ENCODE measurements at places on chromosomes 13 and 19. TPM values are rescaled to one million over a fixed set of nuclear protein-coding genes. Genes with fewer than 3 reads are reported as not detected.

SPTBN4 gene
- 0.82 TPM for total RNA-seq

C3 gene
- total RNA-seq = 3,831 TPM

JUNB gene
- total RNA-seq = 128 TPM

ARL11 gene
- total RNA-seq = 1.6 TPM

CYP4F3 gene
- 2.2 TPM for total RNA-seq

PODNL1 gene
- total RNA-seq = 3.0 TPM

WDR87 gene
- total RNA-seq = not detected

GRCh38 chr13:54709546-54709945, 1680.9 kb downstream of the OLFM4 start:
- no peak for DNase-seq
- H3K4me3 ChIP-seq = no peak overlapping the region
- H3K36me3 ChIP-seq = no peaks in the 10 kb centered on the region
- no peaks in the 10 kb centered on the region for H3K4me1 ChIP-seq

- H3K27ac ChIP-seq = no peak overlapping the region
- H3K27me3 ChIP-seq = no peaks in the 10 kb centered on the region
- no peaks in the 10 kb centered on the region for H3K36me3 ChIP-seq
- no peak overlapping the region for H3K4me3 ChIP-seq
- H3K4me1 ChIP-seq = no peaks in the 10 kb centered on the region
Measured at GRCh38 chr13:78133511-78133910, 214.9 kb upstream of the EDNRB start.

DNA sequence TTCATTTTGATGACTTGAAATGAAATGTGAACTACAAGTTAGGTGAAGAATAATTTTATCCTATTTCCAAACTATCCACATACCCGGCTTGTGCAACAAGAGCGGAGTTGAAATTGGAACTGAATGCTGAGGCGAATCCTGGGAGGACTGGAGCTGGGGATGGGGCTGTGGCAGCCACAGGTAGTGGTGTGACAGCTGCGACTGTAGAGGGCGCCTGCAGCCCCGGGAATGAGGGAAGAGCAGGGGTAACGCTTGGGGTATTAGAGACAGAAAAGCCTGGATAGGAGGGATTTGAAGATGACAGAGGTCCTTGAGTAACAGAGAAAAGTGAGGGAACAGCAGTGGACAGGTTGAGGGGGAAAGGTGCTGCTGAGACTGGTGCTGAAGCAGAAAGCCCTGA, 22.0 kb upstream of the STOML3 start:
- no peaks in the 10 kb centered on the region for H3K4me1 ChIP-seq
- DNase-seq = no peak
- no peaks in the 10 kb centered on the region for H3K27me3 ChIP-seq
- H3K4me3 ChIP-seq = no peak overlapping the region

DNA sequence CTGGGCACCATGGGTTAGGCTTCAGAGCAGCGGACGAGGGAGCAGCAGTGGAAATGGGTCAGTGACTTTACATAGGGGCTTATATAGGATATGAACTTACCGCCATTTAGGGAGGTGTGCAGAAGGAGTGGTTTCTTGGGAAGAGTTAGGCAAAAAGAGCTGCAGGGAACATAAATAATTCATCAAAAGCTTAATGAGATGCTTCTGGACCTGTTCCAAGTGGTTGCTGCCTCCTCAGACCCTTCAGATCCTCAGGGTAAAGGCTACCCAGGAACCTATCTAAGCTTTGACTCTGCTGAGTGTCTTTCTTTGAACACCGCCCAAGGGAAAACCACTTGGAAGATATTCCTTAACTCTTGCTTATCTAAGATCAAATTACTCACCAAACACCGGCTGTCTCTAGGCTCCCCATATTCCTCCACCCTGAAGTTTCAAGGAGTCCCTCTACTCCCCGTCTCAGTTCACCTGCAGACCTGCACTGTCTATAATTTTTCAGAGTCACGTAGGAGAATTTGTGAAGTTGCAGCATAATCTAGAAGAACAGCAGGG, at the start of gene IGFL4:
IGFL4 (minus strand) TSS at position 51 of the 549 bp plus-strand sequence; CDS start at position 11, 40 bp downstream.
- H3K36me3 ChIP-seq = no peaks in the 10 kb centered on the region
- no peaks in the 10 kb centered on the region for H3K27me3 ChIP-seq
- DNase-seq = no peak
- no peaks in the 10 kb centered on the region for H3K4me1 ChIP-seq

GRCh38 chr19:50233308-50233910, 30.0 kb downstream of the MYH14 start:
- no peak overlapping the region for H3K27ac ChIP-seq
- H3K27me3 ChIP-seq = no peaks in the 10 kb centered on the region
- no peak overlapping the region for H3K4me3 ChIP-seq
- no peak for DNase-seq
- H3K4me1 ChIP-seq = no peaks in the 10 kb centered on the region
- H3K36me3 ChIP-seq = no peaks in the 10 kb centered on the region

DNA sequence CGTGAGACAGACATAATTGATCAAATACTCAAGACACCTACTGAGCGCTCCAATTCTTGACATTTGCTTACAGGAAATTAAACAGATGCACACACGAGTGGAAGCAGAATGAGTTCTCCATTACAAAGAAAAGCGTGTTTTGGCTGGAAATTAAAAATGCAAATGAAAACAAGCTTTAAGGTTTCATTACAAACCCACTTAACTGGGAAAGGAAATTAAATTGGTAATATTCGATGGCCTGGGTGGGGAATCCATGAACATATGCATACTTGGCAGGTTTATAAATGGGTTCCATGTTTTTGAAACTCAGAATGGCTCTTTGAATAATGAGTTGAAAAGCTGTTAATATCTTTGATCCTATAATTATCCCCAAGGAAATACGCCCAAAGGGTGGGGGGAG, 178.0 kb downstream of the IER2 start:
- H3K27ac ChIP-seq = no peak overlapping the region
- H3K36me3 ChIP-seq = no peaks in the 10 kb centered on the region
- no peak for DNase-seq
- H3K27me3 ChIP-seq = no peaks in the 10 kb centered on the region
- no peak overlapping the region for H3K4me3 ChIP-seq

DNA sequence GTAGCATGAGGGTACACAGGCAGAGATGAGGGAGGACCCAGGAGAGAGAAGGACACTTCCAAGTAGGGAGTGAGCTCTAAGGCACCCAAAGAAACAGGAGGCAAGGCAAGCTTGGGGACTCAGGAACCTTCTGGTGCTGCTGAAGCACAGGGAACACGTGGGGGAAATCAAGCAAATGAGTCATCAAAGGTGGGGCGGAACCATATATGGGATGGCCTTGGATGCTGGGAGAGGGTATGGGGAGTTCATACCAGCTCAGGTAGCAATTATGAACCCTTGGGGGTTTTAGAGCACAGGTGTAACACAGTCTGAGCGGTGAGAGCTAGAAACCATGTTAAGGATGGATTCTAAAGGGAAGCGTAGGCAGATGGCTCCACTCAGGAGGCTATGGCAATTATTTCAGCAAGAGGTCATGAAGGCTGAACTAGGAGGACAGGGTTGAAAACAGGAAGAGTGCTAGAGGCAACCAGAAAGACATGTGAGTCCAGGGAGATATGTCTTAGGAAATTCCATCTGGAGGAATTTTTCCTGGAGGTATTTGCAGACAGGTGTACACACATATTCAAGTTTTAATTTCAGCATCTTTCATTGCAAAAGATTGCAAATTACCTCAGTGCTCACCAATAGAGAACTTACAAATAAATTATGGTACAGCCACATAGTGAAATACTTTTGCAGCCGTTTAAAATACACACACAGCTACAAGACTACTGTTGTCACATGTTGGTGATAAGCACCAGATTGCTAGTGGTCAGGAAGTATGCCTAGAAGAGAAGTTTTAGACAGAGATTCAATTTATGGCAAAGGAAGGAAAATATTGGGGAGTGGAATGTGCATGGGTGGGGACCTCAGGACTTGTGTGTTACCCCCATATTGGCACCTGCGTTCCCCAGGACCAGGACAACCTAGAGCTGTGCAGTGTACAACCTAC, 77.0 kb downstream of the STARD13 start:
- DNase-seq = no peak
- no peaks in the 10 kb centered on the region for H3K36me3 ChIP-seq
- peaks cover 18% of the 10 kb centered on the region for H3K4me1 ChIP-seq
- peak overlapping the region; percentile 26 for H3K27ac ChIP-seq
- no peaks in the 10 kb centered on the region for H3K27me3 ChIP-seq
- H3K4me3 ChIP-seq = no peak overlapping the region
